ENCODE measurements at places on chromosomes 3 and 15.

- DNase-seq, result peak; percentile 37
Observed at GRCh38 chr15:59299929-59300617, 72.6 kb downstream of the MYO1E start.

- no peak for DNase-seq
Observed at GRCh38 chr3:112640930-112641801, at the start of gene CCDC80. TSS of gene CCDC80 (minus strand) at chr3:112641143. CDS start at chr3:112639905, 1,238 bp downstream.

- no peak for DNase-seq
Observed at GRCh38 chr15:63028442-63029110, 14.0 kb upstream of the TPM1 start.

DNA sequence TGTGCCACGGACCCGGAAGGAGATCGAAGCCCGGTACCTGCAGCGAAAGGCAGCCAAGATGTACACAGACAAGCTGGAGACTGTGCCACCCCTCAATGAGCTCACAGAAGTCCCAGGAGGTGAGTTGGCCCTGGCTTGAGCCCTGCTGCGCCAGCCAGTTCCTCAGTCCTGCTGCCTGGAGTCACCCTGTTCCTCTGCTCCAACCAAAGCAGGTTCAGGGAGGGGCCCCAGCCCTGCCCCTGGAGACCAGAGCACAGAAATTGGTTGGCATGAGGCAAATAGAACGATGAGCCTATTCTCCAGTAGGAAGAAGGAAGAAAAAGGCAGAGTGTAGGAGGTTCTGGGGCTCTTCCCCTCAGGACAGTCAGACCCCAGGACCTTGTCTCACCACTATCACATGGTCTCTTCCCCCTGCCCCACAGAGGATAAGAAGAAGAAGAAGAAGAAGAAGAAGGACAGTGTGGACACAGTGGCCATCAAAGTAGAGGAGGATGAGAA, 8.0 kb downstream of the TMIE start:
- no peak for DNase-seq

GRCh38 chr3:123688241-123688747, 103.4 kb upstream of the HACD2 start:
- no peak for DNase-seq

GRCh38 chr3:128557531-128558280, 64.7 kb upstream of the GATA2 start:
- DNase-seq, result no peak

DNA sequence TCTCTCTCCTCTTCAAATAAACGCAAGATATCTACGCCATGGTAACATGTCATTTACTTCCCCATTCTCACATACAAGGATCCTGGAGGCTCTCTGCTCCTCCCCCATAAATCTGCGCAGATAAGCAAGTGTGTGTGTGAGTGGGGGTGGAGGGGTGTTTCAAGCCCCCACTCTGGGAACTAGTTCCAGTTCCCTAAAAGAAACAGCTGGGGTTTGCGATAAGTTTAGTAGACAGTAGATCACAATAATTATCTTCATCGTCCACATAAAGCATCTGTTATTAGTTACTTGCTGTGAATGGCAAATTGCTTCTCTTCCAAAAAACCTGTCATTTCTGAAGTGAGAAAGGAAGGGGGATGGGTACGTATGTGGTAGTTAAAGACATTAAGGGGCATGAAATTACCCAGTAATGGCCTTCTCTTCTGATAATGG, 79.8 kb downstream of the RBPMS2 start:
- DNase-seq, result no peak

DNA sequence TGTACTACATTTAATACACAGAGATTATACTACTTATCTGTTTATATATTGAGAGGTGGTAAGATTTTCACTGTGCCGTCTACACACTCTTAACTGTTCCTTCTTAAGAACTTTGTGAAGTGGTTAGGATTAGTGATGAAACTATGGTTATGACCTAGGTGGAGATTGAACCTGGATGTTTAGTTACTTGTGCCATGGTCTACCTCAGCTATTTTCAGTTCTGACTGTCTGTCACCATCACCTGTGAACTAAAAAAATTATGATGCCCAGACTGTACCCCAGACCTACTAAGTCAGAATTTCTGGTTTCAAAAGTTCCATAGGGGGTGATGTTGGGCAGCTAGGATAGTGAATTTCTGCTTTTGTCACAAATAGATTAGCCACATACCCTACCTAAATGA, 6.4 kb downstream of the RASA2 start:
- DNase-seq, result no peak

- no peak for DNase-seq
Observed at GRCh38 chr3:47273564-47273963, 9.0 kb downstream of the KIF9 start.

- DNase-seq, result peak; percentile 25
Observed at GRCh38 chr3:44913868-44914468, 39.6 kb downstream of the TGM4 start.
